Neural crest cell (in vitro differentiated cells): ENCODE measurements at places on chromosomes 1 and 21.

DNA sequence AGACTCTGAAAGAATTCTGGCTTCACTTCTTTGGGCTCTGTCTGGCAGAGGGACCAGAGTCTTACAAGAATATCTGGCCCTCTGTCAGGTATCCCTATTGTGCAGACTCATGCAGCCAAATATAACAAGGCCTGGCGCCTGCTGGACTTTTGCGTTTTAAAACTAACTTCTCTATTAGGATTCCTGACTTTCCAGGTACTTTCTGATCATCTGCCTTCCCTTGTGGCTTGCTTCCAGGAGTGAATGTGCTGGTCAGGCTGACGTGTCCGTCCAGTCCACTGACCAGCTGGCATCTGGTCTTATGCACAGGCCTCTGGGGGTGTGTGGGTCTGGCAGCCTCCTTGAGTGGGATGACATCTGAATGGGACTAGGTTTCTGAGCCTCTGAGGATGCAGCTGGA lies 8.6 kb upstream of the RAB29 start:
- DNase-seq, result no peak

- no peak for DNase-seq
These were observed 55.7 kb upstream of the RNPC3 start for GRCh38 chr1:103469801-103470200.

DNA sequence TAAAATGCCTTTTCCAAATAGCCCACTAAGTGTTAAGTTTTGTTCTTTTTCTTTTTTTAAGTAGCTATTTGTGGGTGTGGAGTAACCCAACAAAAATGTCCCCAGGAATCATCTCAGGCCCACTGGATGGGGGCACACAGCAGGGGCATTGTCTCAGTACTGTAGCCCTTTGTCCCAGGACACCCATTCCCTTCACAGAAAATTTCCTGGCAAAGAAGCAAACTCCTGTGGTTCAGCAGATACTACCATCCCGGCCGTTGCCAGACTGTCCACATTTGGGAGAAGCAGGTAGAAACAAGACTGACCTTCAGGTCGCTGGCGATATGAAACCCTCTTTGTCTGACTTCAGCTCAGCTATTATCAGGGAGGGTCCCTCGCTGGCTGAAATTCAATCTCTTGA lies 23.7 kb upstream of the SRRM1 start:
- no peak for DNase-seq

DNA sequence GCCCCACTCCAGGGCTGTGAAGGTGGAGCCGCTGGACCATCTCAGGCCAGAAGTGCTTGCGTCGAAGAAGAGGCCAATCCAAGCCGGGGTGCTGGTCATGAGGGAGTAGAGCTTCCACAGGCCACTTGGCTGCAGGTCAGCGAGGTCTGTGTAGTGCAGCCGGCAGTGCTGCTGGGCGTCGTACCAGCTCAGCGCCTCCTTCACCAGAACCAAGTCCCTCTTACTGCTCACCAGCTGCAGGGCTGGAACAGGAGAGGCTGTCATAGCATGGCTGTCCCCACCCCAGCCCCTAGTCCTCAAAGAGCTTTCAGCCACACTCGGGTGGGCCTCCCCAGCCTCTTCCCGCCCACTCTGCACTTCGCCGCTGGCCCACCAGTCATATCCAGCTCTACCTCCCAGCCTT lies 2.2 kb downstream of the CLEC20A start:
- DNase-seq, result no peak

DNA sequence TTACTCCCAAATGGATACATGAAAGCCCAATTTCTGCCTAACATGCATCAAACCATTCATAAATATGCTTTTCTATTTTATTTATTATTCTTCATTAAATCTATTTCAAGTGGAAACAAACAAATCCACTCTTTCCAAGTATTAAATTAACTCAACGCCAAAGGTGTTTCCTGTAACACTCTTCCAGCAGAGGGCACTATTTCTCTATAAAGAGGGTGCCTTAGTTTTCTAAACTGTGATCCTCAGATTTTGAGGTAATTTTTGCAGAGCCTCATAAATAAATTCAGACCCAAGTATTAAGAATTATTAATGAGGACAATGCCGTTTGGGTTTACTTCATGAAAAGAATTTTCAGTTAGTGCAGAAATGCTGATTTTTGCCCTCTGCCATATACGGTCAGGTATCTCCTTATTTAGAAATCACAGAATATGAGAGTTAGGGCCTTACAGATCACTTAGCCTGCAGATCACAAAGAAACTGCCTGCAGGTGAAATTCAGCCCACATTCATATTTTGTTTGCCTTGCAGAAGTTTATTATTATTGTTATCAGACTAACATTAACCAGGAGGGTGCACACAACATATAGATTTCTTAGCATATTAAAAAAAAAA lies 40.1 kb upstream of the MYSM1 start:
- peak; percentile 23 for DNase-seq

- no peak for DNase-seq
These were observed 7.5 kb upstream of the G0S2 start for GRCh38 chr1:209667708-209668107.
